ENCODE measurements at places on chromosomes 13 and 19.

- DNase-seq = no peak
Observed at GRCh38 chr13:31192306-31192705, 7.5 kb upstream of the B3GLCT start.

GRCh38 chr13:21053231-21053630, 8.2 kb downstream of the LATS2 start:
- DNase-seq = no peak

DNA sequence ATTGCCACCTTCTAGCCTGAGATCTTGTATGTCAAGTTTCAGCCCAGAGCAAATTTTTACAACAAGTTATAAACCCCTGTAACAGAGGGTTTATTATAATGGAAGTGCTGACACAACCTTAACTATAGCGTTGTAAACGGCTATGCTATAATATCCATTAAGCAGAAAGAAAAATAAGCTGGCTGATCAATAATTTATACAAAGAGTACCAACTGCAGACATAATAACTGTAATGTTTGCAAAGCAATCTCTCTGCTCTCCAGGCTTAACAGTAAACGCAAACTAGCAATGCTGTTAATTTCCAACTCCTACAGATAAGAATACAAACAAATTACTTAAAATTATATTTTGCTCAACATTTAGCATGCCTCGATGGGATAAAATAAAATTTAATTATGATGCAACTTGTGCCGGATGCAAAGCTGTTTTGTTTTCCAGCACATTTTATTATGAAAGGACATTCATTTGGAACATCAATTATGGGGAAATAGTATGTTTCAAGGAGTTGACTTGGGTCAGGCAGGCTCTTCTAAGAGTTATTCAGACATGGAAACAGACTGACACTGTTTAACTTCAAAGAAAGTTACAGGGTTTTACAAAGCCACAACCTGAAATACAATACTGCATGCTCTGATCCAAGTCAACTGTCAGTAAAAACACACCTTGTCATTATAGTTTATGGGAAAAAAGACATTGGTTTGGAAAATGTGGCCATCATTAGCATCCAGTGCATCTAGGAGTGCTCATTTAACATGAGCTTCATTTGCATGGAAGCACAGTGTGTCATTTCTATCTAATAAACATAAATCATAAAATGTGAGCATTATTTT, 6.6 kb upstream of the DACH1 start:
- no peak for DNase-seq

- no peak for DNase-seq
Observed at GRCh38 chr13:92560883-92561282, 665.7 kb upstream of the GPC6 start.

DNA sequence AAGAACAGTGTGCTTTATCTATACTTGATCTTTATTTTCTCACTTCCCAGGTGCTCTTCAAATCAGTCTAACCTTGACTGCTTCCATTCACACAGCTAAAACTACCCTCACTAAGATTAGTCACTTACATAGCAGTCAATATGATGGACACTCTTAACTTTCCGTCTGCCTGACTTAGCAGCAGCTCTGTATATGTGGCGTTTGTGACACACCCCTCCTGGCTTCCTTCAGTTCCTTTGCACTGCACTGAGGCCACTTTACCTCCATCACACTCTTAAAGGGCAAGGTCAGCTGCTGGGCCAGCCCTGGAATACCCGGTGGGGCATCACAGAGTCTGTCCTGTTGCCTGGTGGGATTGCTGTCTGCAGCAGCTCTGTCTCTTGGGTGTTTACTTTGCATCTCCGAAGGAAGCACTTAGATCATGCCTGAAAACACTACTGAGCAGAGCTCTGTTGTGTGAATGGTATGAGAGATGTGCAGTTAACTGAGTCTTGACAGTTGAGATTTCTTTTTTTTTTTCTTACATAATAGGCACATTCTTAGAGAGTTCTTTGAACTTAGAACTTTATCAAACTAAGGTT, 35.6 kb upstream of the IL17D start:
- no peak for DNase-seq

DNA sequence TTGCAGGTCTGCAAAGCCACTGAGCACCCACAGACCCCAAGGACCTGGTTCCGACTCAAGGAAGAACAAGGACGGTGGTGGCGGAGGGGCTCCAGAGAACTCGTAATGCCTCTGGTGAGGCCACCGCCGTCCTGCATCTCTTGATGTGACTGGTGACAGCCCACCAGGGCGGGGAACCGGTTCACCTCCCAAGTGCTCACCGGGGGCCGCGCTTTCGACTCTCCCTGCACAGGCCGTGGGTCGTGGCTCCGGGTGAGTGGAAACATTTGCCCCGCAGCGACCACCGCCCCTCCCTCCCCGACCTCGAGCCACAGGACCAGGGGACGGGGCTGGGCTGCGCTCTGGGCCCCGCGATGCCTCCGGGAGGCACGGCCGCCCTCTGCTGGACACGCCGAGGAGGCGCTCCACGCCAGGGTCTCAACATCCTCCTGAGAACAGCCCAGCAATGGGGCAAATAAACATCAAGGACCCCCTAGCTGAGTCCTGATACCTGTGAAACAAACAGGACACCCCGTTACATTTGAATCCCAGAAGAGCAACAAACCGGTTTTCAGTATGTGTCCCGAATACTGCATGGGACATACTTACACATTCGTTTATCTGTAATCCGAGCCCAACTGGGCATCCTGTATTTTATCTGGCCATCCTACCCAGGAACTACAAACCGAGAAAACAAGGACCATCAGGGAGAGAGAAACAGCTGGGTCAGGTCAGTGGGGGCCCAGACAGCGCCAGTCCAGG, 3.9 kb upstream of the PLPP2 start:
- DNase-seq = no peak

- DNase-seq = no peak
Observed at GRCh38 chr13:24218338-24218737, 57.8 kb downstream of the SPATA13 start.

Data from fibroblast of skin of right quadriceps (primary cell).